ENCODE measurements at places on chromosomes 2 and 18. TPM values are rescaled to one million over a fixed set of nuclear protein-coding genes. Genes with fewer than 3 reads are reported as not detected.

DNA sequence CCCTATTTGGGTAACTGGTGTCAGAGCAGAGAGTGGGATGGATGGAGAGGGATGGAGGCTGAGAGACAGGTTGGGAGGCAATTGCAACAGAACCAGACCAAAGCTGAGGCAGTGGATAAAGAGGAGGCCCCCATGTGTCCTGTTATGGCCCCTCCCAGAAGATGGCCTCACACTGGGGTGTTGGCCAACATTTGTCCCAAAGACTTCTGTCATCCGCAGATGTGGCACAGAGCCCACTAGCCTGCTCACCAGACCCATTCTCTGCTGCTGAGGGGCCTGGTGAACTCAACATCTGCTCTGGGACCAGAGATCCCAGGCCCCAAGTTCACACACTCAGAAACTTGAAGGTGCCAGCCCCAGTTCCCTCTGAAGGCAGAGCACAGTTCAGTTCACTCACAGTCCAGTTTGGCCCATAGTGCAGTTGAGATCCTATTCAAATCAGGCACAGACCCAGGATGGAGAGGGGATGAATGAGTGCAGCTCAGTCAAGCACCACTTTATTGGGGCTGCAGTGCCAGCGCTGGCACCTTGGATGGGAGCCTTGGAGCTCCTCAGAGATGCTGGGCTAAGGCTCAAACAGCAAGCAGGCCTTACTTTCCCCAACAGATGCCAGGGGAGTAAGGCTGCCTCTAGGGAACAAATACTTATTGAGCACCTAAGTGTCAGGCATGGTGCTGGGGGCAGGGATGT, 189.2 kb downstream of the ZBTB7C start:
- H3K27me3 ChIP-seq: no peaks in the 10 kb centered on the region
- DNase-seq: no peak
- no peaks in the 10 kb centered on the region for H3K4me1 ChIP-seq
- H3K27ac ChIP-seq: peak overlapping the region; percentile 78
- H3K36me3 ChIP-seq: no peaks in the 10 kb centered on the region
- no peak overlapping the region for H3K4me3 ChIP-seq

GRCh38 chr18:36851202-36851590, 22.3 kb downstream of the KIAA1328 start:
- peaks cover 2% of the 10 kb centered on the region for H3K4me1 ChIP-seq
- H3K36me3 ChIP-seq: peaks cover 29% of the 10 kb centered on the region
- no peak for DNase-seq
- no peak overlapping the region for H3K27ac ChIP-seq

GRCh38 chr2:107592280-107592624, 234.4 kb upstream of the RGPD4 start:
- H3K36me3 ChIP-seq: no peaks in the 10 kb centered on the region
- peaks cover 17% of the 10 kb centered on the region for H3K4me1 ChIP-seq
- DNase-seq: no peak
- no peak overlapping the region for H3K4me3 ChIP-seq
- H3K27ac ChIP-seq: no peak overlapping the region

The PDE11A gene
- total RNA-seq: 0.23 TPM

GRCh38 chr2:48841126-48841525, 85.6 kb upstream of the LHCGR start:
- DNase-seq: no peak
- peaks cover 2% of the 10 kb centered on the region for H3K27me3 ChIP-seq
- no peak overlapping the region for H3K27ac ChIP-seq
